ENCODE measurements at places on chromosomes 5 and 9.

- peaks cover 71% of the 10 kb centered on the region for H3K4me1 ChIP-seq
- DNase-seq: no peak
- H3K36me3 ChIP-seq: peaks cover 2% of the 10 kb centered on the region
- no peak overlapping the region for H3K4me3 ChIP-seq
- H3K27me3 ChIP-seq: no peaks in the 10 kb centered on the region
Observed at GRCh38 chr5:145979270-145980223, 43.2 kb downstream of the SH3RF2 start.

- H3K27ac ChIP-seq: no peak overlapping the region
- H3K27me3 ChIP-seq: no peaks in the 10 kb centered on the region
- H3K4me3 ChIP-seq: no peak overlapping the region
- no peaks in the 10 kb centered on the region for H3K4me1 ChIP-seq
Observed at GRCh38 chr9:2872250-2872930, 28.5 kb upstream of the PUM3 start.

DNA sequence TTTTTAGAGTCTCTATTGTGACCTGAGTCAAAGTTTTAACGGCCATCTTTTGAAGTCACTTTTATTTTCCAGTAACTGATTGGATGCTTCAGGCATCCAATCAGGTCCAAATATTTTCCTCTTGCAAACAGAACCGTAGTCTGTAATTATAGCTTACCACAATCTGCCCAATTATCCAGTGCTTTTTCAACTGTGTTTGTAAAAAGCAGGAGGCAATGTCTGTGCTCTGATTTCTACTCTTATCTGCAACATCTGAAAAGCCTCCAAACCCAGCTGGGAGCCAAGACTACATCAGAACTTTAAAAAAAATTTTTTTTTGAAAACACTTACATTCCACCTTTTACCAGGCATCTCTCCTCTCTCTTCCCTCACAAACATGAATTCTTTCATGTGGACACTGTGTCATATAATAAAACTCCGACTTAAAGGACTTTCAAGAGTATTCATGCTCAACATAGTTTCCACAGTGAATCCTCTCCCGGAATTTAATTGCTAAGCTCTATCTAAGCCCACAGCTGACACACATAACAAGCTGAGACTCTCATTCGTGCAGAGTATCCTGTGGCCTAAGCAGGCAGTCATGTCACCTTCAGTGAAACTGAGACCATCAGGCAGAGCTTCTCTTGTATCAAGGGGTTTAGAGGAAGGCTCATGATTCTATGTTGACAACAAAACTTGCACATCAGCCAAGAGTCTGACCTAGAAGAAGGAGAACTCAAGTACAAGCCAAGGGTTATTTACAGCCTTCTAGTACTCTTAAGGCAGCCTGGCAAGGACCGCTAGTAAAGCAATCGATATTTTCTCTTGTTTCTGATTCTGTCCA is 272.7 kb downstream of the TLE1 start:
- no peak for DNase-seq
- no peak overlapping the region for H3K27ac ChIP-seq
- H3K4me1 ChIP-seq: no peaks in the 10 kb centered on the region
- H3K4me3 ChIP-seq: no peak overlapping the region
- no peaks in the 10 kb centered on the region for H3K27me3 ChIP-seq

GRCh38 chr5:169223595-169223953 is 77.4 kb downstream of the SLIT3 start:
- no peak overlapping the region for H3K4me3 ChIP-seq
- H3K27ac ChIP-seq: no peak overlapping the region
- DNase-seq: no peak
- no peaks in the 10 kb centered on the region for H3K36me3 ChIP-seq
- H3K27me3 ChIP-seq: no peaks in the 10 kb centered on the region

DNA sequence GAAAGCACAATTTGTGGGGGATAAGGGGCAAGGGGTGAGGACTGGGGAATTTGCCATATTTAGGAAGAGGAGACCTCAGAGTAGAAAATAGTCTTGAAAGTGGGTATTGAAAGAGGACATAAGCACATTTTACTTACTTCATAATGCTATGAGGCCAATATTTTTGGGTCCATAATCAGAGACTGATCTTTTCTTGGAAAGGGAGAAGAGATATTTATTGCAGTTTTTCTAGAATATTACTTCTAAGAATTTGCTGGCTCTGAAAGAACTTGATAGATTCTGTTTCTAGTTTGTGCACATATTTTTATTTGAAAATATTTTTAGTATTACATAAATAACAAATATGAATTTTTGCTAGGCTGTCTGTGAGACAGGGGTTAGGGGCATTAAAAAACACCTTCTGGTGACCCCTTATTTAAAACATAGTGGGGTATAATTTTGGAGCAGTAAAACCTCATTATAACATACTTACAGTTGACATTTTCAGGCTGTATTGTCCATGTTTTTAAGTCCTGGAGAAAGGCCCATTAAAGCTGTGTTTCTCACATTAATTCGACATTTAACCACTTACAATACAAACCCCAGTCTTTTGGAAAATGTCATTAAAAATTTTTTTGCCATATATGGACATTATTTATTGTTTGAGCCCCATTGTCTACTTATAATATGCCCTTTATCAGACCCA is 118.9 kb upstream of the NFIB start:
- H3K36me3 ChIP-seq: no peaks in the 10 kb centered on the region
- no peak for DNase-seq
- H3K4me1 ChIP-seq: no peaks in the 10 kb centered on the region
- H3K4me3 ChIP-seq: no peak overlapping the region
- no peaks in the 10 kb centered on the region for H3K27me3 ChIP-seq

DNA sequence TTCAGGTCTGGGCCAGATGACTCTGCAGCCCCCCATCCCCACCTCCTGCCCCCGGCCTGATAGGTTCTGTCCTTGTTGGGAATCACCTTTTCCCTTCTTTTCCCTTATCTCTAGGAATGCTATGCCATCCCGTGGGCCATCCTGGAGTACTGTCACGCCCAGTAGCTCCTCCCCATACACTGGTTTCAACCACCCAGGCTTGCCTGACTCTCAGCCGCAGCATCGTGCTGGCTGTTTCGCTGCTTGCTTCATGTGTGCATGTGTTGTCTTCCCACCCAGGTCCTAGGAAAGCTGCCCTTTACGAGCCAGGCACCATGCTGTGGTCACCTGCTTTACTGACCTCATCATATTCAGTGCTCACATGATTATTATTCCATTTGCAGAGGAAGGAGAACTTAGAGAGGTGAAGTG is 71.8 kb downstream of the ANGPTL2 start:
- H3K4me1 ChIP-seq: peaks cover 7% of the 10 kb centered on the region
- no peak overlapping the region for H3K27ac ChIP-seq
- DNase-seq: no peak
- H3K27me3 ChIP-seq: no peaks in the 10 kb centered on the region
- H3K36me3 ChIP-seq: no peaks in the 10 kb centered on the region
- H3K4me3 ChIP-seq: no peak overlapping the region

All from Panc1 (cell line).